T-helper 22 cell (primary cell): ENCODE measurements at places on chromosomes 12 and 14.

GRCh38 chr12:6528539-6529235, 5.6 kb upstream of the GAPDH start:
- no peak for DNase-seq

DNA sequence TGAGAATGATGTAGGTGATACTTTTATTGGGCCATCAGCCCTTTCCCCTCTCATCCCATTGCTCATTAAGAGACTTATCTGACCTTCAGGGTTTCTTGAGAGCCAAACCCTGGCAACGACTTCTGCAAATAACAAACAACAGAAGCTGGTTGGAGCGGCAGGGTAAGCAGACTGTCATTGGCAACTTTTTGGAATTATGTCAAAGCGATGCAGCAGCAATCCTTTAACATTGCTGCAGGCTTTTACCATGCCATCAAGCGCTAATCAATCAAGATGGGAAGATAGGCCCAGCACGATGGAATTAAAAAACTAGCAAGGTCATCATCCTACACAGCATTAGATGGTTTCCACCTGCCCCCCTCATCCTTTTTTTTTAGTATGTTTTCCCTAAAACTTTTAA, 406.1 kb upstream of the PDE3A start:
- no peak for DNase-seq

GRCh38 chr12:71191509-71192196, 33.9 kb upstream of the TSPAN8 start:
- DNase-seq = no peak

GRCh38 chr12:65817866-65818265, 6.4 kb upstream of the HMGA2 start:
- DNase-seq = no peak

DNA sequence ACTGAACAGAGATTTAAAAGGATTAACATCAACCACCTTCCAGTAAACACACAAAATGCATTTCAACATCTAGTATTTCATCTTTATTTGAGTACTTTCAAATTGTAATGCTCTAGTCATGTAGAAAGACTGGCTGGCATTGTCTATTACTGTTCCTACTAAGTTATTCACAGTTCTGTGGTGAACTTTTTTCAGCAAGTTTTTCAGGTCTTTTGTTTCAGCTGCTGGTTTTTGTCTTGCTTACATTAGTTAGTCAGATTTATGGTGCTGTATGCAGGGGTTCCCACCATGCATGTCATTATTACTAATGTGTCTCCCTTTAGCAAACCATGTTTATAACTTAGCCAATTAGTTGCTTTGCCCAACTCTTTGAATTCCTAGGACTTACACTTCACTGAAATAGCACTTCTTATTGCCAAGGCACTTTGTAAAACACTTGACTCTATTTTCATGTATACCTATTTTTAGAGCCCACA, 253.4 kb upstream of the KITLG start:
- no peak for DNase-seq

- DNase-seq = no peak
These were observed 51.4 kb downstream of the ERH start for GRCh38 chr14:69346710-69347109.

DNA sequence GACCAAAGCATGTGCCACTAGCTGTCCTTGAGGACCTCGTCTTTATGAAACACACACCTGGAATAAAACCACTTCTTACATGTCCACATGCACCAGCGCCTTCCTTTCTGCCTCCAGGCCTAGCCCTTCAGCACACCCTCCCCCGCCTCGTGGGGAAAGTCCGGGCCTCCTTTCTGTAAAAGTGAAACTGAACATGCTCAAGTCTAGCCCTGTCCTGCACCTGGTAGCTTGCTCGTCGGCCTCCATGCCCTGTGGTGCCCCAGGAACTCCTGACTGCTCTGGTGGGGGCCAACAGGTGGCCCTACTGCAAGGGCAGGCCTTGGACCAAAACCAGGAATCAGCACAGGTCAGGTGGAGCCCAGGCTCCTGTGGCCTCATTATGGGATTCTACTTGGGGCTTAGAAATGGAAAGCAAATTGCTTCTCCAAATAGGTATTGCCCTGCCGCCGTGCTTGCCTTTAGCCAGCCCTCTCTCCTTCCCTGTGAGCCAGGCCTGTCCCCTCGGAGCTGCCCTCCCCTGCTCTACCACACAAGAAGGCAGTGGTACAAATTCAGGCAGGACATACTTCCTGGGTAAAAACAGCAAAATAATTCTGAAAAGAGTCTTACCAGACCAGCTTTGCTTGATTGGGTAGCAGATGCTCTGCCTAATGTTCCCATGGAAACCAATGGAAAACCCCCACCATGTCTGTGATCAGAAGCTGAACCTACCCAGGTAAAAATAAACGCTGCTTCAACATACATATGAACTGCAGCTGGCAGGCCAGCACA, 43.5 kb downstream of the ERH start:
- no peak for DNase-seq

DNA sequence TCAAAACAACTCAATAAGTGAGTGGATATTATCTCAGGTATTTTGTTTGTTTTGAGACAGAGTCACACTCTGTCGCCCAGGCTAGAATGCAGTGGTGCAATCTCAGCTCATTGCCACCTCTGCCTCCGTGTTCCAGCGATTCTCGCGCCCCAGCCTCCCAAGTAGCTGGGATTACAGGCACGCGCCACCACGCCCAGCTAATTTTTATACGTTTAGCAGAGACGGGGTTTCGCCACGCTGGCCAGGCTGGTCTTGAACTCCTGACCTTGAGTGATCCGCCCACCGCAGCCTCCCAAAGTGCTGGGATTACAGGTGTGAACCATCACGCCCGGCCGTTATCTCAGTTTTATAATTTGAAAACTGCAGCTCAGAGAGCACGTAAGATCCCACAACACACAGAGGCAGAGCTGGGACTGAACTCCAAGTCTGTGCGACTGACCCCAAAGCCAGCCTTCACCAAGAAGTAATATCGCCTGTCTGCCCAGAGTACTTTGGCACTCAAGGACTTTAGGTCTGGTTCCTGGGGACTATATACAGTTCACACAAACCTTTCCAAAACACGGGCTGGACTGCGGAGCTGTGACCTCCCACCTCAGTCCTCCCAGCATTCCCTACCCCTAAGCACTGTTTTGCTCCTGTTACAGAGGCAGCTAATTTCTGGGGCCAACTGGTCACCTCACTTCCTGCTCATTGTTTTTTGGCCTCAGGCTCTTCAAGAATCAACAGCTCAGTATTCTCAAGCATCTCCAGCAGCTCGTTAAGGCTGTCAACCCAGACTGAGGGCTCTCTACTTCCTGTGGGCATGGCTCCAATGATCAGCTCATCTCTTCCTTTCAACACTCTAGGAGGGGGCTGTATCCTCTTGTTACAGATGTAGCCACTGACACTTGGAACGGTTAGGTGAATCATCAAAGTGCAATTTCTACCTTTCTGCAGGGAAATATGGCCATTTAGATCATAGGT, 22.5 kb downstream of the TESC start:
- no peak for DNase-seq

GRCh38 chr14:72625689-72626088, 268.2 kb downstream of the DPF3 start:
- no peak for DNase-seq

DNA sequence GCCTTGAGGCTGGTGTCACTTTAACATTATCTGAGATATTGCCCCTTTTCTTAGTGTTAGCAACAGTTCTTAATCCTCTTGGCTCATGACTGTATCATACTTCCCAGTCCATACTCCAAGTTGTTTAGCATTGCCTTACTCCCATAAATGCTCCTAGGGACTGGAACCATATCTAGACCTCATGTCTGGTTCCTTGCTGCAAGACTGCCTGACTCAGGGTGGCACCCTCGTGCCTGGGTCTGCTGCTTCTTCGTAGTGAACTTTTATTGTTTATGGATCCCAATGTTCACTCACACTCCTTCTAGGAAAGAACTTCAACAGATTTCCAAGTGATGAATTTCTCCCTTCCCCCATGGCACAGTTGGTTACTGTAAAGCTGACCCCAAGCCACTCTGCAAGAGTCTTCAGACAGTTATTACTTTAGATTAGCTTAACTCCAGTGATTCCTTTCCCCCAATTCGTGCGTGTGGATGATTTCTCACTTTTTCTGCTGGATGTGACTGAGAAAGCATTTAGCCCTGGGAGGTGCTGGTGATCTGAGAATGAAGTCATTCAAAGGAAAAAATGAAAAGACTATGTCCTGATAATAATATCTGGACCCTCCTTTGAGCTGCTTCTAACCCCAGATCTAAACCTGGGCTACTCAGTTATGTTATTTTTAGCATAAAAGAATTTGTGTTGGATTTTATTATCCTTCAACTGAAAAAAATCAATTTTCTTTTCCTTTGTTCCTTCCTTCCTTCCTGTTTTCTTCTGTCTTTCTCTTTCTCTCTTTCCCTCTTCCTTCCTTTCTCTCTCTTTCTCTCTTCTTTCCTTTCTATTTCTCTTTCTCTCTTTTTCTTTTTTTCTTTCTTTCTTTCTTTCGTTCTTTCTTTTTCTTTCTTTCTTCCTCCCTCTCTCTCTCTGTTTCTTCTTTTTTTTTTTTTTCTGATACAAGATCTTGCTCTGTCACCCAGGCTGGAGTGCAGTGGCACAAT, 47.5 kb upstream of the PPP1R12A start:
- DNase-seq = no peak

DNA sequence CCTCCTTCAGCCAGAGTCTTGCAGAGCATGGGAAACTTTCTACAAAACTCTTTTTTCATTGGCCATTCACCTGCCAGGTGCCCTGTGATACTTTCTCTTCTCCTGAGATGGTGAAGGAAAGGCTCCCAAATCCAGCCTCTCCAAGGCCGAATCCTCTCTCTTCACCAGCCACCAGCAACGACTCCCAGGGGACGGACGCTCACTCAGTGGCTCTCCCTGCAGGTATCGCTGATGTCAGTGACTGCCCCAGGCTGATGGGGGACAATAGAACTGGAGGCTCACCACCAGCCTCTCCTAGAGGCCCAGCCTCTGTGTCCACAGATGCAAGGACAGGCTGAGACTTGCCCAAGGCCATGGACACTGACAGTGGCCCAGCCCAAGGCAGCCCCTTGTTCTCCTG, 204.1 kb downstream of the BCL11B start:
- DNase-seq = no peak

- no peak for DNase-seq
These were observed 16.2 kb upstream of the RIN3 start for GRCh38 chr14:92497391-92497790.

DNA sequence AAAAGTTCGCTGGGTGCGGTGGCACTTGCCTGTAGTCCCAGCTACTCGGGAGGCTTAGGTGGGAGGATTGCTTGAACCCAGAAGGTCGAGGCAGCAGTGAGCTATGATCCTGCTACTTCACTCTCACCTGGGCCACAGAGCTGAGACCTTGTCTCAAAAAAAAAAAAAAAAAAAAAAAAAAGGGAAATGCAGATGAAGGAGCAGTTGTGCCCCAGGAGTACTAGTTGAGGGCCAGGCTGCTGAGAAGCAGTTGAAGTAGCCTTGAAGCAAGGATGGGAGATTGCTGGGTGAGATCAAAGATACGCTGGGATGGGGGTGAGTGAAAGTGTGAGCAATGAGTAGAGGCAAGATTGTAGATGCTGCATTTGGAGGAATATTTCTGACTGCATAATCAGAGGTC, 93.4 kb upstream of the DNM1L start:
- DNase-seq = no peak

DNA sequence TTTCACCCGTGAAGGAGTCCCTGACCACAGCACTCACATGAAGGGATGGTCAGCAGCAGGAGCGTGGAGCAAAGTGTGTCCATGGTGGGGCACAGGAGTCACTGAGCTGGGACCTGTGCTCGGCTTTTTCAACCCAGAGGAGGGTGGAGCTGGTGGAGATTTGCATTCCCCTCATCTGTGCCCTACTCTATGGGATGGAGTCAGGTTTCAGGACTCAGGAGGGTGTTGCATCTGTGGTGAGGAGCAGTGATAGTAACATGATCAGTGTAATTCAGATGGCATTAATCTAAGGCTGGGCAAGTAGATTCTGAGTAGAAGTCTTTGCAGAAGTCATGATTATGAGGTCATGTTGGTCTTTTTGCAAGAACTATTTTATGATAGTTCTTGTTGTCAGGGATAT, 511.9 kb downstream of the TMEM121 start:
- DNase-seq = no peak

DNA sequence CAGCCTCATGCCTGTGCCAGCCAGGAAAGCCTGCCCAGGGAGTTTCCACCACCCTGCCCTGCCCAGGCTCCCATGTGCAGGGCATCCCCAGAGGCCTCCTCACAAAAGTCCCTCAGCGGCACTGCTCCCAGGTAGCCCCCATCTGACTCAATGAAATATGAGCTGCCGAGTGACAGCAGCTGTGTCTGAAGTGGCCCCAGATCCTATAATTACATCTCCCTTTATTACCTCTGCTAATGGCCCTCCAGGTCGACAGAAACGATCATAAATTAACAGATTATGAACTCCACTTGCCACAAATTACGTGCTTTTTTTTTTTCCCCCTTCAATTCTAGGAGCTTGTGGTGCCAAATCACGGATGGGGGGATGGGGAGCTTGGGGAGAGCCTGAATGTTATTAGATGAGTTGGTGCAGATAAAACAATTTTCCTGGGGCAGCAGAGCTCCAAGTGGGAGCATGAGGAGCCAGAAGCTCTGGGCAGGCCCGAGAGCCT, 110.4 kb downstream of the ESRRB start:
- DNase-seq = no peak

DNA sequence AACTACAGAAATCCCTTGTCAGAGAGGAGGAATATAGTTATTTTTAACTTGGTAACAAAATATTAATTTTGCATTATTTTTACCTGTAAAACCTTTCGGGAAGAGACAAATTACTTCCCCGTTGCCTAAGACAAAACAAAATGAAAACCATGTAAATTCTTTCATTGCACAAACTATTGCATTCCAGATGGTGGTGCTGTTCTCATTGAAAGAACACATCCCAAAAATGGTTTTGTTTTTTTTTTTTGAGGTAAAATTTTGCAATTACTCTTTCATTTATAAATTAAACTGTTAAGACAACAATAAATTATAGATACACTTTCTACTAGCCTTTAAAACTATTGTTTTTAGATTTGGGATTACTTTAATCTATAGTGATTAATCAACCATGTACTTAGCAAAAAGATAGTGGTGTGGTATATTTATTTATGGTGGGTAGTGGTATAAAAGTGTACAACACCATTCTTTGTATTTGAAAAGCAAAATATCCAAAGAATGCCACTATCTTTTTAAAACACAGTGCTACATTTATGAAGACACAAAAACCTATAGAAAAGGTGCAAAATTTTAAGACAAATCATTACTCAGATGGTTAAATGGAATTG, 115.5 kb downstream of the SLC38A1 start:
- DNase-seq = no peak

DNA sequence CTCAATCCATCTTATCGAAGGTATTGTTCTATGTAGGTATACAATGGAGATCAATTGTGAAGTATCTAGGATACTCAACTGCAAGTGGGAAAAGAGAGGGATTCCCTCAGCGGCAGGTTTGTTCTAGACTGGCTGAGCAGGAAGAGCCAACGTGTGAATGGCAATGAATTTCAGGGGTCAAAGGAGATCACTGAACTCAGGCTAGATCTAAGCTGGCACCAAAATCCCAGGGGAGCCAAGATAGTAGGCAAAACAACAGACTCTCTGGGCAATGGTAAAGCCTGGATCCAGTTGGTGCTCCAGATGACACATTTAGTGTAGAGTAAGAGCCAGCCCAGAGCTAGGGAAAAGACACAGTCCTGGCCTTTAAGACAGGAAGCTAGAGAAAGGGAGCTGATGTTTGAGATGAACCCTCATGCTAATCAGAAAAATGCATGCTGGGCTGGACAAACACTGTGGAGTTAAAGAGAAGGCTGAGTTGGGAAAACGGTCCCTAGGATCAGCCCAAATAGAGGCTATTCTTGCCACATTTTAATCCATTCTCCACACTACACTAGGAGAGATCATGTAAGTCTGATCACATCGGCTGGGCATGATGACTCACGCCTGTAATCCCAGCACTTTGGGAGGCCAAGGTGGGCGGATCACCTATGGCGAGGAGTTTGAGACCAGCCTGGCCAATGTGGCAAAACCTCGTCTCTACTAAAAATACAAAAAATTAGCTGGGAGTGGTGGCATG, 45.6 kb downstream of the EFCAB11 start:
- no peak for DNase-seq
